ENCODE measurements at places on chromosomes 12 and 14.

GRCh38 chr12:88633312-88633711 lies 53.0 kb upstream of the KITLG start:
- H3K27ac ChIP-seq, result no peak overlapping the region
- no peak overlapping the region for H3K4me3 ChIP-seq
- H3K4me1 ChIP-seq, result no peaks in the 10 kb centered on the region

DNA sequence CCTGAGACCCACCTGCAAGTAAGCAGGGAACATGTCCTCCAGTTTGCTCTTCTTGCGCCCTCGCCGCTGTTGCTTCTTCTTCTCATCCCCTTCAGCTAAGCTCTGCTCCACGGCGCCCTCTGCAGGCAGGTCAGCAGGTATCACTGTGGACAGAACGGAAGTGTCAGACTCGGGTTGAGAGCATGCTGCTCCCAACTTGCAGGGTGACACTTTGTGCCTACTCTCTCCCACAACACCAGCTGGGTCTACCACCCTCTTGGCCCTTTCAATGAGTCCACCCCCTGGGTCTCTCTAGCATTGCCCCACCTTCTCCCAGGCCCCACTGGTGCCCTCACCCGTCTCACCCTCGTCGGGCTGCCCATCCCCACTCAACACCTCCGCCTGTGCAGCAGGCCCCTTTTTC lies 16.7 kb downstream of the KMT2D start:
- H3K27me3 ChIP-seq, result no peaks in the 10 kb centered on the region
- DNase-seq, result peak; percentile 79
- no peaks in the 10 kb centered on the region for H3K4me1 ChIP-seq
- H3K4me3 ChIP-seq, result no peak overlapping the region

- DNase-seq, result no peak
- no peaks in the 10 kb centered on the region for H3K36me3 ChIP-seq
- H3K27me3 ChIP-seq, result no peaks in the 10 kb centered on the region
Measured at GRCh38 chr12:12399776-12400305, 43.0 kb downstream of the BORCS5 start.

GRCh38 chr12:95700316-95700785 lies 90.2 kb downstream of the NTN4 start:
- H3K27ac ChIP-seq, result peak overlapping the region; percentile 70
- no peak for DNase-seq
- H3K27me3 ChIP-seq, result no peaks in the 10 kb centered on the region
- no peaks in the 10 kb centered on the region for H3K36me3 ChIP-seq
- H3K4me1 ChIP-seq, result peaks cover 3% of the 10 kb centered on the region
- no peak overlapping the region for H3K4me3 ChIP-seq

All from liver (tissue), 10 donors.